ENCODE measurements at places on chromosomes 5 and 9. TPM values are rescaled to one million over a fixed set of nuclear protein-coding genes. Genes with fewer than 3 reads are reported as not detected.

- H3K27ac ChIP-seq: no peak overlapping the region
- H3K4me3 ChIP-seq: no peak overlapping the region
- no peaks in the 10 kb centered on the region for H3K36me3 ChIP-seq
Measured at GRCh38 chr5:134975078-134975715, 7.5 kb downstream of the CATSPER3 start.

GRCh38 chr9:133246562-133246961 is 28.4 kb downstream of the ABO start:
- no peaks in the 10 kb centered on the region for H3K27me3 ChIP-seq
- H3K27ac ChIP-seq: no peak overlapping the region
- no peaks in the 10 kb centered on the region for H3K4me1 ChIP-seq
- no peaks in the 10 kb centered on the region for H3K36me3 ChIP-seq
- no peak overlapping the region for H3K4me3 ChIP-seq

DNA sequence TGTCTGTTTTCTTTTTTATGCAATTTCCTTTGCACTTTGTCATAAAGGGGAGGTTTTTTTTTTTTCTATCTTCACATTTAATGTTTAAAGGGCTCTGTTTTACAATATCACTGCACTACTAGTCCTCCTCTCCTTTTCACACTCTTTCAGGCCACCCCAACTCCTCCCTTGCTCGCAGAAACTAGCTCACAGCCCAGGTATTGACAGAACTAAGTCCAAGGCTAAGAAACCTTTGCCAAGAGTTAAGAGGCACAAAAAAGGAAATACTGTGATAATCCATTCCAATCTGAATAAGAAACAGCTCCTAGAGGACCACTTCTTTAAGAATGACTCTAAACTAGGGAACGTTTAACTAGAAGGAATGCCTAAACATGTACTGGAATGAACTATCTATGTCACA is 1.1 kb upstream of the FGF10 start:
- H3K4me3 ChIP-seq: no peak overlapping the region
- H3K27ac ChIP-seq: no peak overlapping the region
- H3K4me1 ChIP-seq: no peaks in the 10 kb centered on the region
- no peaks in the 10 kb centered on the region for H3K36me3 ChIP-seq
- peaks cover 11% of the 10 kb centered on the region for H3K27me3 ChIP-seq
- DNase-seq: no peak

- no peak overlapping the region for H3K4me3 ChIP-seq
- no peak overlapping the region for H3K27ac ChIP-seq
- no peak for DNase-seq
- no peaks in the 10 kb centered on the region for H3K36me3 ChIP-seq
- H3K4me1 ChIP-seq: no peaks in the 10 kb centered on the region
Measured at GRCh38 chr5:28249771-28250415, 1211.5 kb upstream of the CDH9 start.

DNA sequence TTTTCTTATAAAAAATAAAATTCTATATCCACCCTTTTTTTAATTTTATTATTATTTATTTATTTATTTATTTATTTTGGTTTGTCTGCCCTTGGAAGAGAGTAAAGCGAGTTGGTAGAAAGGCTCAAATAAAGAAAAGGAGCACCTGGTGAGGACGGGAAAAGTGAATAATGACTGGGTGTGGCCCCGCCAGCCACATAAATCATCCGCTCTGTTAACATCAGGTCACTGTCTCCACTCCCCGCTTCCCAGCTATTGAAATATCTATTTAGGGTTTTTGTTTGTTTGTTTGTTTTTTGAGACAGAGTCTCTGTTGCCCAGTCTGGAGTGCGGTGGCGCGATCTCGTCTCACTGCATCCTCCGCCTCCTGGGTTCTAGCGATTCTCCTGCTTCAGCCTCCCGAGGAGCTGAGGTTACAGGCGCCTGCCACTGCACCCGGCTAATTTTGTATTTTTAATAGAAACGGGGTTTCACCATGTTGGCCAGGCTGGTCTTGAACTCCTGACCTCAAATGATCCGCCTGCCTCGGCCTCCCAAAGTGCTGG is 844 bp downstream of the POLR3G start:
- H3K4me1 ChIP-seq: peaks cover 15% of the 10 kb centered on the region
- H3K27me3 ChIP-seq: no peaks in the 10 kb centered on the region
- H3K36me3 ChIP-seq: no peaks in the 10 kb centered on the region
- DNase-seq: no peak

DNA sequence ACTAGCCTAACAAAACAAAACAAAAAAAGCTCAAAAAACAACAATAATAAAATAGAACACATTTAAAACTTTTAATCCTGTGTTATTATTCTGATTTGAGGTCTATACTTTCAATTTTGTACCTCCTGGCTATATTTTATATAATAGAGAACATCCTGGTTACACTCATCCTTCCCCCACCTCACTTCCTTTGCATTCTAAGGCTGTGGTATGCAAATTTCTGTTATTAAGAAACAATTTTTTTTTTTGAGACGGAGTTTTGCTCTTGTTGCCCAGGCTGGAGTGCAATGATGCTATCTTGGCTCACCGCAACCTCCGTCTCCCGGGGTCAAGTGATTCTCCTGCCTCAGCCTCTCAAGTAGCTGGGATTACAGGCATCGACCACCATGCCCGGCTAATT is 3.1 kb upstream of the RPL37 start:
- H3K4me3 ChIP-seq: no peak overlapping the region
- no peak for DNase-seq
- no peak overlapping the region for H3K27ac ChIP-seq

PCDH12 gene
- total RNA-seq: not detected

GBGT1 gene
- total RNA-seq: 2.2 TPM

- no peaks in the 10 kb centered on the region for H3K36me3 ChIP-seq
- no peak for DNase-seq
- no peak overlapping the region for H3K27ac ChIP-seq
- H3K4me1 ChIP-seq: peaks cover 8% of the 10 kb centered on the region
- H3K27me3 ChIP-seq: peaks cover 10% of the 10 kb centered on the region
Measured at GRCh38 chr9:109315480-109316206, 5.2 kb downstream of the EPB41L4B start.

TRIO gene
- total RNA-seq: 84.6 TPM

PLAC8L1 gene
- not detected for total RNA-seq

GRCh38 chr9:98432960-98433359 is 177.5 kb upstream of the TBC1D2 start:
- H3K27me3 ChIP-seq: no peaks in the 10 kb centered on the region
- H3K4me1 ChIP-seq: no peaks in the 10 kb centered on the region
- no peak overlapping the region for H3K27ac ChIP-seq
- no peak overlapping the region for H3K4me3 ChIP-seq
- H3K36me3 ChIP-seq: no peaks in the 10 kb centered on the region

- H3K36me3 ChIP-seq: no peaks in the 10 kb centered on the region
- no peak overlapping the region for H3K27ac ChIP-seq
- H3K27me3 ChIP-seq: no peaks in the 10 kb centered on the region
- DNase-seq: no peak
- peaks cover 16% of the 10 kb centered on the region for H3K4me1 ChIP-seq
Measured at GRCh38 chr9:91908293-91908623, 41.8 kb downstream of the ROR2 start.

DNA sequence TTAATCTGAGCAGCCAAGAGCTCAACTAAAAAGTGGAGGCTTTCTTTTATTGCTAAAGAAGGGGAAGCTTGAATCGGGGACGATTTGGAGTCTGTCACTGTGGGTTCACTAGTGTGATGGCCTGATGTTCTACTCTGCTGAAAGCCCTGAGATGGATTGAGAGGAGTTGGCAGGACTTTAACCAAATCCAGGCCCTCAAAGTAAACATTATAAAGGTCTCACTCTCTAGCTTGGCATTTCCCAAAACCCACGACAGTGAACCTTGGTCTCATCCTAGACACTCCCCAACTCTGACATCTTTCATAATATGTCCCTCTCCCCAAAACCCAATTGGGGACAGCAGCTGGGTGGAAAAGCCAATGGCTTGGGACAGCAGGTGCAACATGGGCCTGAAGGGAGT is 32.7 kb downstream of the TMOD1 start:
- H3K4me1 ChIP-seq: no peaks in the 10 kb centered on the region
- no peak for DNase-seq
- H3K4me3 ChIP-seq: no peak overlapping the region
- no peaks in the 10 kb centered on the region for H3K27me3 ChIP-seq
- H3K27ac ChIP-seq: no peak overlapping the region

COL23A1 gene
- total RNA-seq: not detected

DNA sequence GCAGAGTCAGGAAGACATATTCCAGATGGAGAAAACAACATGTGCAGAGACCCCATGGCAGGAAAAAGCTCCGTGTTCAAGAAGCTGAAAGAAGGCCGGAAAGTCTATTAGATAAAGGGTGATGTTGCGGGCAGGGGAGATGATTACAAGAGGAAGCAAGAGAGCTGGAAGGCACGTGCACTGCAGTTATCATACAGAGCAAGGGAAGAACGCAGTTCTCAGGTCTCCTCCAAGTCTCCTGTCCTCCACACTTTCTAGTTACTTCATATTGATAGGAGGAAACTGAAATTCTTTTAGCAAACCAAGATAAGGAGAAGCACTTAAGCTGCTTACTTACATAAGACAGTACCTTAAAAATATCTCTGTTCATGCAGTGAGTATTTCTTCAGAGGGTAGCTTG is 58.3 kb upstream of the PLPP6 start:
- no peak overlapping the region for H3K4me3 ChIP-seq
- DNase-seq: no peak
- no peaks in the 10 kb centered on the region for H3K36me3 ChIP-seq
- H3K27ac ChIP-seq: no peak overlapping the region
- H3K27me3 ChIP-seq: no peaks in the 10 kb centered on the region
- peaks cover 3% of the 10 kb centered on the region for H3K4me1 ChIP-seq

- H3K4me1 ChIP-seq: no peaks in the 10 kb centered on the region
- H3K36me3 ChIP-seq: no peaks in the 10 kb centered on the region
- H3K27me3 ChIP-seq: peaks cover 2% of the 10 kb centered on the region
- DNase-seq: peak; percentile 27
Measured at GRCh38 chr5:176133289-176133870, 104.8 kb upstream of the SIMC1 start.

DNA sequence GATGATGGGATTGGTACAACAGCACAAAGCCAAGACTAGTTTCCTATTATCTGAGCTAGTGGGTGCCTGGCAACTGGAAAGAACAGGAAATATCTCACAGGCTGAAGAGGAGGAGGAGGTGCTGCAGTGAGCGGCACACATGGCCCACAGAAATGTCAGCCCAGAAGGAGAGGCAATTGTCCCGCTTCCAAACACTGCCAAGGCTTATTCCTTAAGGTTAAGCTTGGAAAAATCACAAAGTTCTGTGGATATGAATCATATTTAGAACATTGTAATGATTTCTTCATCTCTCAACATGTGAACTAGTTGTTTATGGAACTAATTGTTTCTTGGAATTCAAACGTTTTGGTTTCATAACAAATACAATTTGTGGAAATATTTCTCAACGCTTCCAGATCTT is 1019.5 kb upstream of the SEMA6A start:
- H3K4me3 ChIP-seq: no peak overlapping the region
- no peaks in the 10 kb centered on the region for H3K4me1 ChIP-seq
- H3K27me3 ChIP-seq: no peaks in the 10 kb centered on the region

EIF4E1B gene
- total RNA-seq: not detected

DNA sequence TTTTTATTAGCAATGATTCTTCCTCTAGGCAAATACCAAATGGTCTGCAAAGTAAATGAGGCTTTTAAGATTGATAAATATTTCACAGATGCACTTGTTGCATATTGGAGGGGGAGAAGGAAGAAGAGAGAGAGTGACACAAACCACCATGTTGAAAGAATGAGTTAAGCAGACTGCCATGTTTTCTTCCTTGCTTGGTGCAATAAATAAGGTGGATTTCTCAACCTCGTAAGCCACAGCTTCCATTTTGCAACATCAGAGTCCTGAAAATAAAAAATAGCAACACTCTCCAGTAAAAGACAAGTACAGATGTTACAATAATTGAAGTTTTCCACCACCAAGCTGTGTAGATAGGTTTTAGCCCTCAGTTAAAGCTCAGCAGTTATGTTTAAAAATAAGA is 202.9 kb downstream of the SGCD start:
- H3K27me3 ChIP-seq: no peaks in the 10 kb centered on the region
- H3K36me3 ChIP-seq: no peaks in the 10 kb centered on the region
- H3K27ac ChIP-seq: no peak overlapping the region
- no peak overlapping the region for H3K4me3 ChIP-seq

DNA sequence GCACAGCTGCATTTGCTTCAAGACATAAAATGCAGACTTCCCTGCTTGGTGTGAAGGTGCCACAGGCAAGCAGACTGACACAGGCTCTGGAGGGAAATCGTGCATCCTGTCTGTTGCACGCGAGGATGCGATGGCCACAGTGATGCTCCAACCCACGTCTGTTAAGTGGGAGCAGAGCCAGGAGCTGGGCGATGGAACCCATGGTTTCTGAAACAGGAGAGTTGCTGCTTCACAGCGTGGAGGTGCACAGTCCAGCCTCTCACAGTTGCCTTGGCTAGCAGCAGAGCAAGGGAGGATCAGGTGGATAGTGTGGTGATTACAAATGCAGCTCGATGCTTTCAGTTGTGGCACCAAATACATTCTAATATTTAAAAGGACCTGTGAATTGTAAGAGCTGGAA is 108.8 kb downstream of the TENT4A start:
- H3K27ac ChIP-seq: no peak overlapping the region
- no peaks in the 10 kb centered on the region for H3K36me3 ChIP-seq
- H3K4me1 ChIP-seq: no peaks in the 10 kb centered on the region

PSAT1 gene
- 1.1 TPM for total RNA-seq

SLCO6A1 gene
- not detected for total RNA-seq

- H3K27ac ChIP-seq: no peak overlapping the region
- no peaks in the 10 kb centered on the region for H3K4me1 ChIP-seq
- H3K27me3 ChIP-seq: no peaks in the 10 kb centered on the region
- no peak overlapping the region for H3K4me3 ChIP-seq
Measured at GRCh38 chr5:52560366-52560765, 227.3 kb upstream of the ITGA1 start.

DNA sequence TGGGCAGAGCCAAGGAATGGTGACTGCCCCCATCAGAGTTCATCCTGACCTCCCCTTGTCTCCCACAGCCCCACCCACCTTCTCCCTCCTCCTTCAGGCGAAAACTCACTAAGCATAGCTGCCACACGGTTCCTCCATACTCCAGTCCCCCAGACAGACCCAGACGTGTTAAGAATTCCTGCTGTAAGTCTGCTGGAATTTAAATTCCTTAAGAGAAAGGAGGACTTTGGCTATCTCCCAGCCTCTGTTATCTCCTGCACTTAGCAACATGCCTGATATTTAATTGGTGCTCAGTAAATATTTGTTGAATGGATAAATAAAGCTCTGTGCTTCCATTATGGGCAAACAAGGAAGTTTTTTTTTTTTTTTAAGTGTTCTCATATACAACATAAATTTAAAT is 213.7 kb downstream of the RFK start:
- H3K36me3 ChIP-seq: no peaks in the 10 kb centered on the region
- H3K4me1 ChIP-seq: peaks cover 17% of the 10 kb centered on the region
- H3K27me3 ChIP-seq: no peaks in the 10 kb centered on the region

ELOVL7 gene
- 2.6 TPM for total RNA-seq

RAPGEF6 gene
- total RNA-seq: 42.1 TPM

Measured in natural killer cell (primary cell).